Hematopoietic multipotent progenitor cell treated with erythropoietin and hydrocortisone succinate and interleukin-3 and kit ligand, for 6 days (in vitro differentiated cells): ENCODE measurements at places on chromosomes 5 and 9.

DNA sequence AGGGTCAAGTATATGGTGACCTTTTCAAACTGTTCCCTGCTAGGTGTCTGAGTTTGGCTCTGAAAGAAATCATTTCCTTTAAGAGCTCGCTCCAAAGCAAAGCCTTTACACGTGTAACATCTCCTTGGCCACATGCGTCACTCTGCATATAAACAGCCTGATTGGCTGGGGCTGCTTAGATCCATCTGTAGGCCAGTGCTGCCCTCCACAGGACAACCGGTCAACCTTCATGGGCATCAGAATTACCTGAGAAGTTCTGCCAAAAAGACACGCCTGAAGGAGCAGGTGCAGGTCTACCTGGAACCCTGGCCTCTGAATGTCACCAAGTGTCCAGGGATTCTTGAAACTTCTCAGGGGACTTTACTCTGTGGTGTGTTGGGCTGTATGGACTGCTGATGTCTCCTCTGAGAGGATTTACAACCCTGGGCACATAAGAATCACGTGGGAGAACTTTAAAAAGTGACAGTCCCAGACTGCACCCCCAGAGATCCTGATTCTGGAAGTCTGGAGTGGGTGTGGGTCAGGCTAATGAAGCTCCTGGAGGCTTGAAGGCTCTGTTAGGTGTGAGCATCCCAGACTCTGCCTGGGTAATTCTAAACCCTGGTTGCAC is 497.6 kb downstream of the GADD45G start:
- DNase-seq = peak; percentile 92

DNA sequence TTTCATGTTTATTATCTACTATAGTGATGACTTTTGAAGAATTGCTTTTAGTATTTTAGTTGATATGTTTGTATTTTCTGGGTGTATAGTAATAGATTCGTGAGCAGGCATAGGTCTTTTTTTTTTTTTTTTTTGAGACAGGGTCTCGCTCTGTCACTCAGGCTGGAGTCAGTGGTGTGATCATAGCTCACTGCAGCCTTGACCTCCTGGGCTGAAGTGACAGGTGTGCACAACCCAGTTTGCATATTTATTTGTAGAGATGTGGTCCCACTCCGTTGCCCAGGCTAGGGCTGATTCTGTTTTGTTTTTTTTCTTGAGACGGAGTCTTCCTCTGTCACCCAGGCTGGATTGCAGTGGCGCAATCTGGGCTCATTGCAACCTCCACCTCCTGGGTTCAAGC is 11.9 kb downstream of the ERBIN start:
- DNase-seq = no peak

- no peak for DNase-seq
Observed at GRCh38 chr5:74319076-74319475, 321.5 kb downstream of the ENC1 start.

DNA sequence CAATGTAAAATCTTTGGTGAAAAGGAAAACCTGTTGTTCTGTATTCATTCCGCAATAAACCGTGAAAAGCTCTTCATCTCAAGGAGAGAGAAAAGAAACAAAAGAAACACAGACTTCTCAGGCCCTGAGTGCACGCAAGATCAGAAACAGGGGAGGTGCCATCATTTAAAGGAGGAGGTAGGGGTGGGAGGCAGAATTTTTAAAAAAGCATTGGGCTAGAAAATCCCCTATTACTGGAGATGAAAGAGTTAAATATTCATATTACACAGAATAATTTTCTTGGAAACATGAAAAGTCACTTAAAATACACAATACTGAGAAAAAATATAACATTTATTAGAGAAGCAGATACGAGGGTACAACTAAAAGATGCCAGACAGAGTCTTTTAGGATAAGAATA is 56.3 kb downstream of the USP20 start:
- no peak for DNase-seq
